T follicular helper cell (primary cell): ENCODE measurements at places on chromosomes 5 and 9.

GRCh38 chr5:98714710-98715288 lies 58.7 kb upstream of the RGMB start:
- DNase-seq, result no peak

DNA sequence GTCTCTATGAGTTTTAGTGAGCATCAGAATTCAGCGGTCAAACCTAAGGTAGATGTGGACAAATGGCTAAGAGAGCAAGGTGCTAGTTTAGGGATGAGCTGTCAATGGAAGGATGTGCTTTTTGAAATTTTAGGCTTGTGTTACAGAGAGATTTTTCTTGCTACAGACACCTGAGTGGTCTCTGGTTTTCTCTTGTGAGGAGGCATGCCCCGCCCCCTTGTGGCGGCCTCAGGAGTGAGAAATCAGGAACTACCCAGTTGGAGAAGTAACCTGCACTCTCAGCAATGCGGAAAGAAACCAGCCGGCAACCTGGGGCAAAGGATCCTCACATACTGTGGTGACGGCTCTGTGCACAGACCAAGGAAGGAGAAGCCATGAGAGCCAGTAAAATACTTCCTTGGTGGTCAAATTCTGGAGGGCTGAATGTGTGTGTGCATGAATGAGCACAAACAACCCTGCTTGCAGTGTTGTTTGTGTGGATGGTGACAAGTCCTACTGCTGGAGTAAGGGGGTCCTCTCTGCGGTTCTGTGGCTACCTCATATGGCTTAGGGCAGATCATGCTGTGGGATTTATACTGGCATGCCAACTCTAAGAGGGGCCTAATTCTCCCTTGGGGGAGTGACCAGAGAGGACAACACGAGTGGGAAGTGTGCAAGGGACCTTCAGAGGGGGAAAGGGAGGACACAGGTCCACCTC lies 16.7 kb upstream of the HSD17B4 start:
- DNase-seq, result peak; percentile 59

GRCh38 chr5:151775025-151775606 lies 3.4 kb downstream of the G3BP1 start:
- DNase-seq, result no peak

GRCh38 chr9:13758936-13759335 lies 479.4 kb upstream of the MPDZ start:
- DNase-seq, result no peak

DNA sequence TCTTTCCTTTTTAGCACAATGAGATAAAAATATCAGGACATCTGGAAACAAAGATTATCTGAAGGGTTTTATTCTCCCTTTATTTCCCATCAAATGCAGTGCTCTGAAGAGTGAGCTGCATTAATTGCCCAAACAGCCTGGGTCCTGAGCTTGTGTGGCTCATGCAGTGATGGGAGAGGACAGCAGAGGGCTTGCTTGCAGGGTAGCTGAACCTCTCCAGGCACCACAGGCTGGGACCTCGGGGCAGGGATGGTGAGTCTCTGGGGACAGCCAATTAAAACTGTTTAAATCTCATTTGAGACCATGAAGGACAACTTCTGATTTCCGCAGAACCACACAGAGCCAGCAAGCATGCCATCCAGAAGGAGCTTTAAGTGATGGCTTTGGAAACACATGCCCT lies 71.2 kb downstream of the PLAC8L1 start:
- DNase-seq, result no peak

DNA sequence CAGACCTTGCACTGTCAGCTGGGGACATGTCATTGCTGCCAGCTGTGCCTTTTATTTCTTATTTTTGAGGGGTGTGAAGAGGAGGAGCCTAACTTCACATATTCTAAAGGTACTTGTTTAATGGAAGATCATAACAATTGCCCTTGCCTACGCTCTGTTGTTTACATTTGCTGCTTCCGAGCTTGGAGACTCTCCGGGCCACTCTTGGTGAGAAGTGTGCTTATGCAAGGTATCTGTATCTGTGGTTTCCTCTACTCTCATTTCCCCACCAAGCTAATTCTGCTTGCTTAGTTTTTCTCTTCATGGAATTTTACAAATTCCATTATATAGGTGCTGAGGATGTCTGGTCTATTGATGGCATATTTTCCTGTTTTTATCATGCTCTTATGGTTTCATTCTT lies 105.3 kb downstream of the RASGRF2 start:
- DNase-seq, result no peak

DNA sequence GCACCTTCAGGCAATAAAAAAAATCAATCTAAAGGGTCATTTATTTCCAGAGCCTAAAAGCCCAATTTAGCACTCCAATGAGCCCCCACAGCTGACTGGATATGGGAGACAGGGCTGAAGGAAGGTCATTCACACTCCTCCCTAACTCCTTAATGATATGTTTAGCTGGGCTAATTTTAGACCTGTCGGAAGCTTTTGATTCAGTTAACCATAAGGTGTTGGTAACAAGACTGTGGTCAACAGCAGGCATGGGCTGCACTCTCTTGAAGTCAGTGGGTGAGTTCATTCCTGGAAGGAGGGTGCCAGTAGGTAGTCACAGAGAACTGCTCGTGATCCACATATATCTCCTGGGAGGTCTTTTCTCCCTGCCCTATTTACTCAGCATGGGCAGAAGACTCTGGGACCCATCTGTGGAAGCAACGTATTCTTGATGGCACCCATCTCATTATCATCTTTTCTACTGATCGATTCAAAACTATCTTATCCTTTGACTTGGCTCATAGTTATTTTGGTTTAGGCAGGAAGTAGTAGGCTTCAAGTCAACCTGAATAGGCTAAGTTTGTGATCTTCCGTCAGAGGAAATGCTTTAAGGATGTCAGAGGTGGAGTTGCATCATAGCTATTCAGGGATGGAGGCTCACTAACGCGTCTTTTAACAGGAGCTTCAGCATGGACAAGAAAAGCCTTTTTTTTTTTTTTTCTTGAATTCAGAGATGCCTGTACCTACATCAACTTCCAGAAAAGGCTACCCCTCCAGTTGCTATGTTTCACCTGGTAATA lies 367.7 kb upstream of the SLC30A5 start:
- DNase-seq, result no peak

- DNase-seq, result no peak
Observed at GRCh38 chr5:1110307-1111240, 1.3 kb downstream of the SLC12A7 start.

GRCh38 chr5:173793648-173794548 lies 94.3 kb upstream of the CPEB4 start:
- no peak for DNase-seq

- DNase-seq, result no peak
Observed at GRCh38 chr5:19626211-19626610, 361.8 kb downstream of the CDH18 start.

DNA sequence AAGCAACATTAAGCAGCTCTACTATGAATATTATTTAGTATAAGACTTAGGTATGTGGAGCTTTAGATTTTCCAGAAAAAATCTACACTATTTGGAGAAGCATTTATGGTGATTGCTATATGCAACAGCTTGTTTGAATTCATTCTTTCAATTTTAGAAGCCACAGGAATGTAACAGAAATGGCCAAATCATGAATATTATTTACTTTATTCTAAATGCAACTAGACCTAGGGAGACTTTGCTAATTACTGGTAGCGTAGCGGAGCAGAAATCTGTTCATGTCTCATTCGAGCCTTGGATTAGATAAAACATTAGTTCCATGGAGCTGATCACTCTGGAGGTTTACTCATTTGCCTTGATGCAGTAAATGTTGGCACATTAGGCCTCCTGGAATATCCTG lies 290.2 kb downstream of the ZNF608 start:
- DNase-seq, result no peak

DNA sequence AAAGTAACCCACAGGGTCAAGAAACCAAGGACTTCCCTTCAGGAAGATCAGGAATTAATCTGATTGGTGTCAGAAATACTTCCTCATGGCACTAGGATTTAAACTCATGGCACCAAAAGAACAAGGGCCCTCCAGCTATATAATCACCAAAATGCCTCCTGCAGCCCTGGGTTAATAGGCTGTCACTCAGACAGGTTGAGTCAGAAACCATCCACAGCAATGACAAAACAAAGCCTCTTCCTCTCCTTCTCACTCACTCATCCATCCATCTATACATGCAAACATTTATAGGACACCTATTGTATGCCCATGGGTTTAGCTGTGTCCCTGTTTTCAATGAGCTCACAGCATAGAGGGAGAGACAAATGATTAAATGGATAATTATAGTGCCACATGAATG lies 62.5 kb upstream of the SPOCK1 start:
- DNase-seq, result no peak

DNA sequence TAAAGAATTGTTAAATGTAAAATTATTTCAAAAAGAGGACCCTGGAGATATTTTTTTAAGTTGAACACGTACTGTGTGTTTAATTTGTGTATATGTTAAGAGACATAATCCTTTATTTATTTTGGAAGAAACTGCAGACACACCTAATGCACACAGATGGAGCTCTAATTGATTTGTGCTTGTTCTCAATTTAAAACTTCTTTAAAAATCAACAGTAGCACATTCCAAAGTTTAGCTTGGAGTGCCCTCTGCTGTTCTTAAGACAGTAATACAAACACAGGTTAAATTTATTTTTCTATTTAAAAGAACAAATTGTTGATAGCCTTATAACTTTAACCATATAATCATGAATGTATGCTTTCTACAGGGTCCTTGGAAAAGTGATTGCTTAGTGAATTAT lies 277.6 kb upstream of the ADAMTS16 start:
- no peak for DNase-seq

- DNase-seq, result no peak
Observed at GRCh38 chr9:84698323-84698722, 28.8 kb downstream of the NTRK2 start.

- DNase-seq, result no peak
Observed at GRCh38 chr9:4997631-4998030, 12.6 kb downstream of the JAK2 start.

- DNase-seq, result no peak
Observed at GRCh38 chr9:134004881-134005280, 12.8 kb upstream of the VAV2 start.

- no peak for DNase-seq
Observed at GRCh38 chr9:135946392-135946994, 14.7 kb downstream of the UBAC1 start.

DNA sequence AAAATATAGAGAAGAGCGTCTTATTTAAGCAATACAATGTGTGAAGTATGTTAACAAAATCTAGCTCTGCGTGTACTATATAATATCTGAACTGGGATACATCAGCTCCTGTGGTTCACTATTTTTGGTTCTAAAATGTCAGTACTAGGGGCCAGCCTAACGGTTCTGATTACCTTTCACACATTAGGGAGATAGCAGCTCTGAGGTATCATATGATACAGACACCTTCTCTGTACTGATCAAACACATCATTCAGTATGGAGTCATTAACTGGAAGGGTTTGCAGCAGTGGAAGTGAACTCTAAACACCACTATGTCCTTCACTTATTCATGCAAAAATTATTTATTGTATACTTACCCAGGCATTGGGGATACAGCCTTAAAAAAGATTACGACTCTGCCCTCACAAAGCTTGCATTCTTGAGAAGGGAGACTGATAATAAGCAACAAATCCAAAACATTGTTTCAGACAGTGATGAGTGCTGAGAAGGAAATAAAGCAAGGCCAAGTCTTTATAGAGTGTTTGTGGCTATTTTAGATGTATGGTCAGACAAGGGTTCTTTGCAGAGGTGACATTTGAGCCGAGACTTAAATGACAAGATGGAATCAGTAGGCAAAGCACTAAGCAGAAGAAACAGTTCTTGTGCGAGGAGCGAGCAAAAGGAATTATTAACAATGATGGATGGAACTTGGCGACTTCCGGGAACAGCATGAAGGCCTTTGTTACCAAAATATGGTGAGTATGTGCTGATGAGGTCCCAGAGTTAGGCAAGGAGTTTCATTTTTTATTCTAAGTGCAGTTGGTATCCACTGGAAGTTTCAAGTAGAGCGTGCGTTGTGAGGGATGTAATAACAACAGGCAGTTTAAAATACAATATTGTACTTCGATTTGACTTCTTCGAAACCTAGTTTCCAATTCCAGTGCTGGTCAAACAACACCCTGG lies 1.8 kb upstream of the LNPEP start:
- no peak for DNase-seq

DNA sequence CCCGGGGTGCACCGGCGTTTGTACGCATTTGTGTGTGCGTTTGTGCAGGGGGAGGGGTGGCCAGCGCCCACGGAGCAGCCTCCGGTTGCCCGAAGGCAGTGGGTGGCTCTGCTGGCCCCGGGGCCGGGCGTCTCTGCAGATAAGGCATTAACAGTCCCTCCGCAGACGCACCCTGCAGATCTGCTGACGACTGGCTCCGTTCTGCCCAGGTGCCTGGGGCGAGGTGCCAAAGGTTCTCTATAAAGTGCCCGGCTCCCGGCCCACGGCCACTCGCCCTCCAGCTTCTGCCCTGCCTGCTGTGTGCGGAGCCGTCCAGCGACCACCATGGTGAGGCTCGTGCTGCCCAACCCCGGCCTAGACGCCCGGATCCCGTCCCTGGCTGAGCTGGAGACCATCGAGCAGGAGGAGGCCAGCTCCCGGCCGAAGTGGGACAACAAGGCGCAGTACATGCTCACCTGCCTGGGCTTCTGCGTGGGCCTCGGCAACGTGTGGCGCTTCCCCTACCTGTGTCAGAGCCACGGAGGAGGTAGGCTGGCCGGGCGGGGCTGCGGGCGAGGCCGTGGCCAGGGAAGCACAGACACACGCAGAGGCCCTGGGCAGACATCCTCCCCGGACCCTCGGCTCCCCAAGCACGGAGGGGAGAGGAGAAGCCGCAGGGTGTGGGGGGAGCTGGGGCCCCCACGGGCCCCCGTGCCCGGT lies at the start of gene SLC6A19:
Gene SLC6A19 (plus strand): TSS at position 269 of the 699 bp plus-strand sequence. CDS start 56 bp downstream, at position 325.
- no peak for DNase-seq

DNA sequence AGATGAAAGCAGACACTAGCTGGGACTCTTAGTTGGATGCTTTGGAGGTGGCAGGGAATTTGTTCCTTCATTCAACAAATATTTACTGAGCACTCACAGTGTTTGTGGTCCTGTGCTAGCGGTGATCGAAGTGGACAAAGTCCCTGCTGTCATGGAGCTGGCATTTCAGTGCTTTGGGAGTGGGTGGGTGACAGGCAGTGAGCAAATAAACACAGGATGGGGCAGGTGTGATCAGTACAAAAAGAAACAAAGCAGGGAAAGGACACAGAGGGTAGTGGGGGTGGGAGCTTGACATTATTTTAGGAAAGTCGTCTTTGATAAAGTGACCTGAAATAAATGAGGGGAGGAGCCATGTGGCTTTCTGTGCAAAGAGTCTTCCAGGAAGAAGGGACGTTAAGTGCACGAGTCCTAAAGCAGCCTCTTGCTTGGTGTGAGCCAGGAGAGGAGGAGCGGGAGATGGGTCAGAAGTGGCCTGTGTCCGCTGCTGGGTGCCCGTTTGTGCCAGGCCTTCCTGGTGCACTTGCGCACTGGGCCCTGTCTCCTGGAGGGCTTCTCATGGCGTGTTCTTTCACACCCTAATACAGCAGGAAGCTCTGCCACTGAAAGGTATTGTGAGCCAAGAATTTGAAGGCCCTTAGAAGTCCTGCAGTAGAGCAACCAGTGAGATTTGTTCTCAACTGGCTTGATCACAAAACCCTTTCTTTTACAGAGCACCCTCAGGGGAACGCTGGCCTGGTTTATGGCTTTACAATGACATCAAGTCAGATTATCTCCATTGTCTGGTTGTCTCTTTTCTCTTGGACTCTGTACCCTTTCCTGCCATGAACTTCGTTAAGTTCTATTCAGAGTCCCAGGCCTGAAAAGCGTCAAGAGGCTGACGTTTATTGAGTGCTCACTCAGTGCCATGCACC lies 14.8 kb downstream of the NDST1 start:
- DNase-seq, result no peak

GRCh38 chr9:28653216-28653615 lies 1079.9 kb upstream of the C9orf72 start:
- no peak for DNase-seq

GRCh38 chr5:174596429-174596828 lies 128.0 kb upstream of the MSX2 start:
- DNase-seq, result no peak
